ENCODE measurements at places on chromosomes 4 and X.
A peak's percentile ranks its signal among the peaks of the same experiment; 100 is the strongest.

DNA sequence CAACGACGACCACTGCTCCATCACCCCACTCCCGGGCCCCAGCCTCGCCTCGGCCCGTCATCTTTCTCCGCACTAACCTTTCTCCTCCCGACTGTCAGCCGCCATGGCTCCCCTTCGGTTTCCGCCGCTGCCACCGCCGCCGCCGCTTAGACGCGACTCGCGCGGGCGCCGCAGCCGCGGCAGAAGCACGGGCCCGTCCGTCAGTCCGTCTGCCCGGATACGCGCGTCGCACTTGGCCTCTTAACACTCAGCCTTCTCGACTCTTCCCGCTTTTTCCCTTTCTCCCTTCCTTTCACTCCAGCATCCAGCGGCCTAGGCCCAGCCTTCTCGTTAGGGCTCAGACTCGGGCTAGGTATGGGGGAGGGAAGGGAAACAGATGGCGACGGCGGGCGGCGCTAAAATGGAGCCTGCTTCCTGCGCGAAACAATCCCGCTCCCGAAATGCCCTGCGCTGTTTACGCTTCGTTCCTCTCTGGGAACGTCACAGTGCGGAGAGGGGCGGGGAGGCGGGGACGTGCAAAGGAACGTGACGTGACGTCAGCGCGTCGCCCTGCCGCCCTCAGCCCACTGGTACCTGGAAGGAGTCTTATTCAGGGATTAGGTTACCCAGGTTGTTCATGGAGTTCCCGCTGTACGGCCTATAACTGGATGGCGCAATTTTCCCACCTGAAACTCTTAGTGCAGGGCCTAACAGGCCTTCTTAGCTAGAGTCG, at the start of gene YTHDC1:
YTHDC1 (minus strand) TSS at position 442 of the 712 bp plus-strand sequence; CDS start at position 105, 337 bp downstream.
- peak; percentile 97 for DNase-seq
- peaks cover 32% of the 10 kb centered on the region for H3K4me1 ChIP-seq
- H3K4me3 ChIP-seq = peak within 1 kb of the TSS; percentile 94
- peaks cover 8% of the 10 kb centered on the region for H3K36me3 ChIP-seq
- H3K27ac ChIP-seq = peak within 1 kb of the TSS; percentile 100

- H3K4me1 ChIP-seq = peaks cover 2% of the 10 kb centered on the region
- DNase-seq = no peak
- H3K27ac ChIP-seq = no peak overlapping the region
- no peak overlapping the region for H3K4me3 ChIP-seq
These were observed 1806.8 kb upstream of the TENM3 start for GRCh38 chr4:180436361-180436760.

- H3K36me3 ChIP-seq = no peaks in the 10 kb centered on the region
- no peaks in the 10 kb centered on the region for H3K4me1 ChIP-seq
- DNase-seq = no peak
These were observed 1122.3 kb upstream of the PCDH10 start for GRCh38 chr4:132026816-132027215.

DNA sequence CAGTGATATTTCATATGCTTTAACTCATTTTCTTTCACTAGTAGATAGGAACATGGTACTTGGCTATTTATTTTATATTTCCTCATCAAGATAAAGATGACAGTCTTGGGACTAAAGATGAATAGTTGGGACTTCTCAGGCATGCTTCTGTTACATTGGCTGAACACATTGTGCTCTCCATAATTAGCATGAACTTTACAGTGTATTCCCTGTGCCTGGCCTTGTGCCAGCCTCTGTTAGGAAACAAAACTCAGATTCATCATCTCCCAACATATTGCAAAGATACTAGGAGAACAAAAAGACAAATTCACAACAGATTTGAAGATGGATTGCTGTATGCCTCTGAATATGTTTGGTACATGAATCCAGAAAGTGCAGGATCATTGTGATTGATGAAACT, 26.4 kb downstream of the GRIA2 start:
- H3K27me3 ChIP-seq = no peaks in the 10 kb centered on the region
- no peak for DNase-seq
- no peak overlapping the region for H3K4me3 ChIP-seq
- no peaks in the 10 kb centered on the region for H3K36me3 ChIP-seq
- no peak overlapping the region for H3K27ac ChIP-seq
